Neural progenitor cell (in vitro differentiated cells): ENCODE measurements at places on chromosomes 2 and 18. TPM values are rescaled to one million over a fixed set of nuclear protein-coding genes. Genes with fewer than 3 reads are reported as not detected.

Gene TTN
- total RNA-seq = 0.53 and 1.3 TPM in 2 replicates

Gene CAVIN2
- not detected in 2 replicates for total RNA-seq

Gene REG1B
- not detected in 2 replicates for total RNA-seq

DNA sequence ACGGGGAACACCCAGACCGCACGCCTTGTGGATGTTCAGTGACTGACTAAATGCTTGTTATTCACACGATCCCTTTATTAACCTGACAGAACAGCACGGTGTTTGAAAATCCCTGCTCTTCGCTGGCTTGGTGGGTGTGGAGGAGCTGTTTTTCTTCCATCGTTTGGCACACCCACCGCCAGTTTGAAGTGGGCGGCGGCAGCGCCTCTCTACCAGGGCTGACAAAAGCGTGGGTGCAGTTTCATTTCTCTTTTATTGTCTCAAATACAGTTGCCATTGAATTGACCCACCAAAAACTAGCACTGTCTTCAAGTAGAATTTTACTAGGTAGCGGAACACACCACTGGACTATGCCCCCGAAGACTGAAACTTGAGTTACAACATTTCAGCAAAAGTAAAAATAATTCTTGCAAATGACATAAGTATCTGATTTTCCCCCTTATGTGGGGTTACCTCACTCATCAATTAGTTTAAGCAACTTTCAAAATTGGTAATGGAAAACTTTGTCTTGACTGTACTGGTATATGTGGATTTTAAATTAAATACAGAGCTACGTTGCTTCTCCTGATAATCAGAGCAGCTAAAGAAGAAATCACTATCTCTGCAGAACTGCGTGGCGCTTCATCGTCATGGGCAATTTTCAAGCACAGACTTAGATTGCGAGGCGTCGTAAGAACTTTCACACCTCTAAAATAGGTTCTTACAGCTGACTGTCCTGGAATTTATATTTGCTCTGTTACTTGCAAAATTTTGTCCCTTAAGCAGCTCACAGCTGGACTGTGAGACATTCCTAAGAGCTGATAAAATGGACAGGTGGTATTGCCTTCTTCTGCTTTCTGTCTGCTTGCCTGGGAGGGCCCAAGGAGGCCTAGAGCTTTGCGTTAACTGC lies 60.9 kb downstream of the LDLRAD4 start:
- DNase-seq = no peak

- DNase-seq = no peak
Observed at GRCh38 chr2:15957881-15958713, 17.7 kb downstream of the MYCN start.

- DNase-seq = no peak
Observed at GRCh38 chr2:127397568-127398238, 9.9 kb upstream of the MAP3K2 start.

Gene EPAS1
- total RNA-seq = 0.15 and 1.1 TPM in 2 replicates

- DNase-seq = no peak
Observed at GRCh38 chr18:8754995-8755960, 49.9 kb downstream of the MTCL1 start.

Gene BOLL
- total RNA-seq = not detected in 2 replicates

Gene CYP26B1
- 0.21 and 1.2 TPM in 2 replicates for total RNA-seq

DNA sequence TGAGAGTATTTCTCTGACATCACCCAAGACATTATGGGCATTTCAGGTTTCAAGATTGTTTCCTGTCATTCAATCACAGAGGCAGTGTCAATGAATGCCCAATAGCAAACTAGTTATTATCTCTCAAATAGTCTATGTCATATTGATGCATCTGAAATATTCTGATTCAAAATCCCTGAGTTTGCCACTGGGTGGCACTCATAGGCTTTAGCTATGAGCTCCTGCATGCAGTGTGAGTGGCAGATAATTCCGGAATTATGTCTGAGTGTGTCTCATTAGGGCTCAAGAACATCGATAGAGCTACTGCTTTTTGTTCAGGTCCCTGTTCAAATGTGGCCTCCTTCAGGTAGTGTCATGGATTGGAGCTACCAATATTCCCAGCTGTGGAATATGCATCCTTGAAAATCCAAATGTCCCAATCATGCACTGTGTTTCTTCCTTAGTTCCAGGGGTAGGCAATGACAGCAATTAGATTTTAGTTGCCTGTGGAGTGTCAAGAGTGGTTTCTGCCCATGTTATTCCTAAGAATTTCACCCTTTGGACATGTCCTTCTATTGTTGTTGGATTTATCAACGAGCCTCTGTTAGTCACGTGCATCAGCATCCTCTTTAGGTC lies 7.8 kb upstream of the OR6B3 start:
- DNase-seq = peak; percentile 65

- DNase-seq = no peak
Observed at GRCh38 chr2:41375901-41376300, 671.9 kb upstream of the PKDCC start.

Gene RESP18
- total RNA-seq = not detected in 2 replicates

- peak; percentile 8 for DNase-seq
Observed at GRCh38 chr2:55771612-55772011, 78.0 kb upstream of the PNPT1 start.

DNA sequence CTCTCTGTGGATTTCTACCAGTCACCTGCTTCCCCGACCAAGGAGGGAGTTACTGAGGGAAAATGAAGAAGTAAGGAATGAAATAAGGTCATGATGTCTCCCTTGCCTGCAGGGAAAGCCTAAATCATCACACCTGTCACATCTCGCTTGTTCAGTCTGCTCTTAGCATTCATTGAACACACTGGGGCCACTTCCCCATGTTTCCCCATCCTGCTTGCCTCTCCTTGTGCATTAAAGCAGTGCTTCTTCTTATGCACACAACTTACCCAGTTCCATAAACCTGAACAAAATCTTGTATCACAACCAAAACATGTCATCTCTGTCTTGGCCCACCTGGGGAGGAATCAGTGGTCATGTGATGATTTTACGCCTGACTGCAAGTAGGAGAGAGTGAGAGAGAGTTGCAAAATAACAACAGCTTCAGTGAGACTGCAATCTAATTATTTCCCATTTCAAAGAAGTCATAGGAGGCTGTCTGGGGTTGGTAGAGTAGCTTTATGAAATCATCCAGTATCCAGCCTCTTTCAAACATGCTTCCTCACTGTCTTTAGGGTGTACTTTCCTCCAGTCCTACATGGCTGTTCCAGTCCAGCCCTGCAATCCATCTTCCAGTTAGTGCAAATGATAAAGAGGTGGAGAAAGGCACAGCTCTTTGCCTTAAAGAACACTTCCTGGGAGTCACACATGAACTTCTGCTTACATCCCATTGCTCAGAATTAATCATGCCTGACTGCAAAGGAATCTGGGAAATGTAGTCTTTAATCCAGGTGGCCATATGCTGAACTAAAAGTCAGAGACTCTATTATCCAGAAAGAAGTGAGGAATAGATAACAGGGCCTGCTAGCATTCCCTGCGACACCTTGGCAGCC lies 220.1 kb downstream of the HAUS1 start:
- DNase-seq = no peak

- peak; percentile 11 for DNase-seq
Observed at GRCh38 chr2:85342156-85342555, 12.2 kb downstream of the RETSAT start.

Gene PLCL1
- total RNA-seq = 0.28 and 0.41 TPM in 2 replicates

Gene STON1
- total RNA-seq = 36.7 and 51.7 TPM in 2 replicates

DNA sequence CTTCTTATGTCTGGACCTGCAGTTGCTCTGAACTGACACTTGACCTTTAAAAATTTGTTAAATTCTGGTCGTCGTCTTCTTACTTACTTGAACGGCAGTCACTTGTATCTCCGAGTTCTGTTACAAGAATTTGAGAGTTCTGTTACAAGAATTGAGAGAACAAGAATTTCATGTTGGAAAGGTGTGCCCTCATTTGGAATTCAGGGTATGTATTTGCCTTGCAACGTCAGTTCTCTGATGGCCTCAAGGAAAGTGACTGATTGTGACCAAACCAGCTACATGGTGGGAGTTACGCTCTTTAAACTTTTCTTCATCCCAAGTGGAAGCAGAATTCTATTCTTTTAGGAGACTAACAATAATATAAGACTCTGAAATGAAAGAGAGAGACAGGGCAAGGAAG lies 320.0 kb upstream of the TRIB2 start:
- DNase-seq = no peak

Gene WDFY1
- 119 and 177 TPM in 2 replicates for total RNA-seq

GRCh38 chr2:11983870-11984269 lies 237.4 kb downstream of the LPIN1 start:
- DNase-seq = no peak

DNA sequence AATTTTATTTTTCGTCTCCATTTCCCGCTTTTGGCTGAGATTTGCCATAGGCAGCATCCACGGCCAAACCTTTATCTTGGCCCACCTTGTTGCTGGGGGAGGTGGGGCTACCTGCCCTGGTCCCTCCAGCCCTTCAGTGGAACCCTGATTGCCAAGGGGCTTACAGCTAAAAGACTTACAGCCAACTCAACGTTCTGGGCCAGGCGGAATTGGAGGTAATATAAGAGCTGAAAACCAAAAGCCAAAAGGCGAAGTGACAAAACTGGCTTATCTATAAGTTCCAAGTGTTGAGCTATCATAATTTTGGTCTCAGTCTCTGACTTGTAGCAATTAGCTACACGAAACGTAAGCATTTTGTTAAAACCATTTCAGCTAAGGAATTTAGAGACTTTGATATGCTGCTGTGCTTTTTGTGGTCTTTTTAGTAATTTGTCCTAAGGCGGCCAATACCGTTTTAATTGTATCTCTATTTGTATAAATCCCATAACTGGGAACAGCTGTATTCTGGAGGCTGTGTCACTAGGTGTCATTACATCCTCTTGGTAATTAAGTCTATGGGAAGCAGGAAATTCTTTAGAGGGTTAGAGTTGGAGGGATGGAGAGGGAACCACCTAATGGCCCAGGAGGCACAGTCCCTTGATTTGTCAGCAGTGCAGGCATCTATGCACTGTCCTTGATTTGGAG lies 24.0 kb downstream of the PDCD1 start:
- DNase-seq = no peak

DNA sequence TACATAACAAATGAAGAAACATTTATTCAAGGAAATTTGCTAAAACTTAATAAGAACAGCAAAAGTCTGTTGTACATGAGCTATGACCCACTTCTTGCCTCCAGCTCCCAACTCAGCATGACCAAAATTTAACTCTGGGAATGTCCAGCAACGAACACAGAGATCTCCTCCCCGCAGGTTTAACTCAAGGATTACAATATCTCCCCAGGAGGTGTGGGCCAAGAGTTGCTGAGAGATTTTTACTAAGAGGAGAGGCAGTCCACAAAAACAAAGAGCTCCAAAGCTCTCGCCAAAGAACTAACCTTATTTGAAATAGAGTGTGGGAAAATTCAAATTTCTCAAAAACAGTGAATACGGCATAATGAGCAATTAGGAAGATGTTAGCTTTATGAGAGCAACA lies 318.5 kb downstream of the GRB14 start:
- peak; percentile 79 for DNase-seq

DNA sequence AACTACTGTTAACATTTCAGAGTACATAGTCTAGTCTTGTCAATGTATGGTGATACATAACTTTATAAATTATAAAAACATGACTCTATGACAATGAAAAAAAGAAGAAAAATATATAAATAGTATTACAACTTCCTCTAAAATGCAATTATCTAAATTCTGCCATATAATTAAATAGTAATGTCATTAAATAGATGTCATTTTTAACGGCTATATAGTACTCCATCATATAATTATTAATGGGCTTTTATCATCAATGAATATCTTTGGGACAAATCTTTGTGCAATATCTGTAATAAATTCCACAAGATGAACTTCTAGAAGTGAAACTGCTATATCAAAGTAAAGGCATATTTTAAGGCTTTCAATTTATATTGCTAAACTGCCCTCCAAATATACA lies 24.8 kb downstream of the ATF2 start:
- DNase-seq = no peak

GRCh38 chr18:2709316-2709715 lies 53.8 kb downstream of the SMCHD1 start:
- no peak for DNase-seq

GRCh38 chr2:19868224-19868623 lies 33.6 kb downstream of the TTC32 start:
- DNase-seq = no peak

- DNase-seq = no peak
Observed at GRCh38 chr2:58788402-58788801, 547.3 kb upstream of the FANCL start.

Gene RAD51AP2
- total RNA-seq = 0.31 and 1.2 TPM in 2 replicates

- DNase-seq = no peak
Observed at GRCh38 chr2:70715071-70715985, 52.7 kb downstream of the ADD2 start.

DNA sequence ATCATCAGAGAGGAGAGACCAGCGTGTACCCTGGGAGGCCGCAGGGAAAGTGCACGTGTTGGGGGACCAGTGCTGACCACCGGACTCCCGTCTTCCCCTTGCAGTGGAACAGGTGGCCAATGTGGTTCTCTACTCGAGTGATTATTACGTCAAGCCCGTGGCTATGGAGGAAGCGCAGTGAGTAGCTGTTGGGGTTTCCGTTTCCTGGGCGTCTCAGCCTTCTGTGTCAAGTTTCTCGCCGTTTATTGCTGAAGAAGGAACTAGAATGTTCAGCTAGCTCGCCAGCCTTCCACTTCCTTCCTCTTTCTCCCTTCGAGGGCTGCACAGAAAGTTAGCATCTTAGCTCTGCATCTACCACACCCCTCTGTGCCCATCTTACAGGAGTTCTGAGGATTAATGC lies 22.8 kb upstream of the DGKD start:
- no peak for DNase-seq

Gene AGXT
- total RNA-seq = not detected in 2 replicates

DNA sequence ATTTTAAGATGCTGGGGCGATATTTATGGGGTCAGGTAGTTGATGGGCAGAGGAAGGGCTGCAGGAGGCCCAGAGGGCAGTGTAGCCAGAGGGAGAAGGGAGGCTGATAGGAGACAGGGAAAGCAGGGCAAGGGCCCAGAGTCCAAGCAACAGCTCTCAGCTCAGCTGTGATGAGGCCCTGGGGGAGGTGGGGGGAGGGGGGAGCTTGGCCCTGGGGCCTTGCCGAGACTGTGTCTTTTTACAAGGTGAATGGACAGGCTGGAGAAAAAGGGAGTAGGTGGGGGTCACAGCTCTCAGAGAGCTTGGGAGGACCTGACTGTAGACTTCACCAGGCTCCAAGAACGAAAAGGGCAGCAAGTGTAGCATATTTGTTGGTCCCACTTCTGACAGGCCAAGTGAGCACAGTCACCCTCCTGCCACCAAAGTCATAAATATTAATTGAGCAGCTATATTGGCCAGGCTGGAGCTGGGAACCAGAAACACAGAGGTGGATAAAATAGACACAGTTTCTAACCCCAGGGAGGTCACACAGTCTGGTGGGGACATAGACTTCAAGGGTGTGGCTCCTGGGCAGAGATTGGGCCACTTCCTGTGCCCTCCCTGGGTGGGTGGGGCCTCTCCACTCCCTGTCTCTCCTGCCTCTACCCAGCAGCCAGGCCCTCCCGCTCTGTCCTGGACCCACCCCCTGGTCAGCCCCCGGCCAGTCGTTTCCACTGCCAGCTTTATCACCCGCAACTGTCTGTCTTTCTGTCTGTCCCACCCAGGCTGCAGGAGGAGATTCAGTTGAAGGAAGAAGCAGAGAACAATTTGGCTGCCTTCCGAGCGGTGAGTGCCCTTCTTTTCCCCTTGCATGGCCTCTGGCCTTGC lies 1.4 kb downstream of the DES start:
- DNase-seq = no peak

GRCh38 chr2:15435474-15435873 lies 125.7 kb downstream of the NBAS start:
- DNase-seq = no peak

GRCh38 chr18:42274488-42275137 lies 319.6 kb downstream of the PIK3C3 start:
- peak; percentile 23 for DNase-seq

GRCh38 chr2:77142141-77142540 lies 380.0 kb downstream of the LRRTM4 start:
- no peak for DNase-seq
